Kidney glomerular epithelial cell (primary cell): ENCODE measurements at places on chromosomes 12 and 14.

- no peak for DNase-seq
These were observed 33.4 kb upstream of the CD9 start for GRCh38 chr12:6166808-6167207.

DNA sequence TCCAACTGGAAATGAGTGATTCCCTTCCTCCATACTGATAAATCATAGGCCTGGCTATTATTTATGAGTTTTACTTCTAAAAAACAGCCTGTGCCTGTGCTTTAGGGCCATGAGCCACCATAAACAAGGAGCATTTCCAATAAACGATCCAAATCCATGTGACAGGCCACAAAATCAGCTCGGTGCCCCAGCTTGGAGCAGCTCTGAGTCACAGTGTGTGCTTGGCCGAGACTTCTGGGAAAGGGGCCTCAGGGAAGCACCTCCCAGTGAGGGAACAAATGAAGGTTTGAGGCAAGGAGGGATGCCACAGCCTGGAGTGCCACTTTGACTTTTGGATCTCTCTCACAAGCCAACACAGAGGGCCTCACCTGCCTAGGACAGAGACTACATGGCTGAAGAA lies 190.4 kb downstream of the NTF3 start:
- DNase-seq = no peak

- no peak for DNase-seq
These were observed 18.6 kb downstream of the ISCA2 start for GRCh38 chr14:74511966-74512830.

GRCh38 chr12:49026101-49026500 lies 7.5 kb upstream of the PRKAG1 start:
- no peak for DNase-seq

- no peak for DNase-seq
These were observed 50.9 kb downstream of the TRAF3 start for GRCh38 chr14:102828151-102828550.

DNA sequence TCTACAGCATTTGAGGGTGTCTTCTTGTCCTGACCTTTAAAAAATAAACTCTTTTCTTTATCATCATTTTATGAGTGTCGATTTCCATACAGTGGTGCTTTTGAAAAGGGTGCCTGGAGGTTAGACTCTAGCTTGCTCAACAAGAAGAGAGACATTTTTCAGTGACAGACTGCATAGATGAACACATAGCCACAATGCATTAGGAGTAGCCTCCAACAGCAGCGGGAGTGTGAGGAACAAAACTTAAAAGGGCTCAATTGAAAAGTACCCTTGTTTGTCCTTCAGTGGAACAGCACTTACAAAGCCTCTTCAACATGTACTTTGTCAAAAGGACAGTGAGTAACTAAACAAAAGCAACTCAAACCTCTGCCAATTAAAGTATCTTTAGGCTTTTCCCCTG lies 119.3 kb downstream of the SOX5 start:
- DNase-seq = no peak

DNA sequence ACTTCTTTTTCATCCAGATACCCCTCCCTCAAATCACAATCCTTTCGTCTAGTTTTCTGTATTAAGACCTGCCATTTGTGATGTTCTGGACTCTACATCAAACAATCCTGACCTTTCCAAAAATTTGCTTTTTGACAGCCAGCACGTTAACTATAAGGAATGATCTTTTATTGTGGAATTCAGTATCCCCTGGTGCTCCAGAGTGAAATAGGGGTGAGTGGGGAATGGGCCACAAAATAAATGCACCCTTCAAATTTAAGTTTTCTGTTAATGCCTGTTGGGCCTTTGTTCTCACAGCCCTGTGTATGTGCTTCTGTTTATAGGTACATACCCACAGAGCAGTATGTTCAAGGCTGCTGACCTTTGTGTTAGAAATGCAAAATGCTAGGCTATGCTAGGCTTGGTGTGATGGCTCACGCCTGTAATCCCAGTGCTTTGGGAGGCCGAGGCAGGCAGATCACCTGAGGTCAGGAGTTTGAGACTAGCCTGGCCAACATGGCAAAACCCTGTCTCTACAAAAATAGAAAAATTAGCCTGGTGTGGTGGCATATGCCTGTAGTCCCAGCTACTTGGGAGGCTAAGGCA lies 12.0 kb downstream of the PNN start:
- DNase-seq = no peak

DNA sequence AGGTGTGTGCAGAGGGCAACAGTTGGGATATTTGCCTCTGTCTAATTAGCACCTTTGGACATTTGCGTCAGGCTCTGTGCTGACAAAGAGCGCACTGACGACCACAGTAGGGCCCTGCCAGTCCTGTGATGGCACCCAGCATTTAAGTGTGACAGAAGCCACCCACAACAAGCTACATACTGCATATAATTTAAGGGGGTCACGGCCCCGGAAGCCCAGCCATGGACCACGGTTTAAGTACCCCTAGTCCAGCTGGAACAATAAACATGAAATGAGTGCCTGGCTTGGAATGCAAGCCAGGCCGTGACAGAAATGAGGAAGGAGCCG lies 16.8 kb upstream of the DYNC1H1 start:
- DNase-seq = no peak

DNA sequence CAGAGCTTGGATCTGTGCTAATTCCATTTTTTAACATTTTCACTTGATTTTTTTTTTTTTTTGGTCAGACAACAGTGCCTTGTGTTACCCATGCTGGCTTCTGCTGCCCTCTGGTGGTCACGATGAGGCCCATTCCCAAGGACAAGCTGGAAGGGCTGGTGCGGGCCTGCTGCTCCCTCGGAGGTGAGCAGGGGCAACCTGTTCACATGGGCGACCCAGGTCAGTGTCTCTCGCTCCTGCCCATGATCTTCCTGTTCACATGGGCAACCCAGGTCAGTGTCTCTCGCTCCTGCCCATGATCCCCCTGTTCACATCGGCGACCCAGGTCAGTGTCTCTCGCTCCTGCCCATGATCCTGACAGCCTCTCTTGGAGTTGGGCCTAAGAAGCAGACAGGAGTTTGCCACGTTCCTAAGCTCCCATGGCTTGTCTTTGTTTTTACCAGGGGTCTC lies 59.4 kb downstream of the DGLUCY start:
- DNase-seq = peak; percentile 58

- DNase-seq = no peak
These were observed 39.2 kb upstream of the GPR68 start for GRCh38 chr14:91283666-91284065.

- no peak for DNase-seq
These were observed 152.6 kb downstream of the DERA start for GRCh38 chr12:16063726-16064125.

- peak; percentile 20 for DNase-seq
These were observed 30.2 kb upstream of the FRS2 start for GRCh38 chr12:69440016-69440415.

DNA sequence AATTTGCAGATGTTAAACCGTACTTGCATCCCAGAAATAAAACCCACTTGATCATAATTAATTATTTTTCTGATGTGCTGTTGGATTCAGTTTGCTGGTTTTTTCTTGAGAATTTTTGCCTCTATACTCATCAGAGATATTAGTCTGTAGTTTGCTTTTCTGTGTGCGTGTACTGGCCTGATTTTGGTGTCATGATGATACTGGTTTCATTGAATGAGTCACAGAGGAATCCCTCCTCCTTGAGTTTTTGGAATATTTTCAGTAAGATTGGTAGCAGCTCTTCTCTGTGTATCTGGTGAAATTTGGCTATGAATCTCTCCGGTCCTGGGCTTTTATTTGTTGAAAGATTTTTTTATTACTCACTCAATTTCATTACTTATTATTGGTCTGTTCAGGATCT lies 100.4 kb upstream of the PMCH start:
- DNase-seq = no peak
